ENCODE measurements at places on chromosomes 12 and 14. TPM values are rescaled to one million over a fixed set of nuclear protein-coding genes. Genes with fewer than 3 reads are reported as not detected.
A peak's percentile ranks its signal among the peaks of the same experiment; 100 is the strongest.

KLHDC1 gene
- total RNA-seq = 0.57 TPM

DNA sequence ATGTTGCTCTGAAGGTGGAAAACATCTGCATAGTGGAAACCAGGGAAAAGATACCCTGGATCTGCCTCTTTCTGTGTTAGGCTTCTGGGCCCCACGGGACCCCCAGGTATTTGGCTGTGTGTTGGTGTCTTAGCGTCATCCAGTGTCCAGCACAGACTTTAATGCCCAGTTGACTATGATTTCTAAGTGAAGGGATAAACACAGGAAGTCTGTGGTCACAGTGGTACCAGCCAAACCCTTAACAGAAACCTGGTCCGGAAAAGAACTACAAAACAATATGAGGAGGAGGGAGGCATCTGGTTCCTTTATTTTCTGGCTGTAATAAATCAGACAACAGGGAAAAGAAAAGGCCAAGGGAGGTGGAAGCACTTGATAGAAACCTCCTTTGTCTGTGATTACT is 56.4 kb downstream of the CMKLR1 start:
- H3K36me3 ChIP-seq = no peaks in the 10 kb centered on the region
- H3K27me3 ChIP-seq = peaks cover 16% of the 10 kb centered on the region
- no peak overlapping the region for H3K4me3 ChIP-seq
- no peaks in the 10 kb centered on the region for H3K4me1 ChIP-seq

GLI1 gene
- not detected for total RNA-seq

- H3K4me3 ChIP-seq = no peak overlapping the region
- H3K27me3 ChIP-seq = peaks cover 22% of the 10 kb centered on the region
- no peak overlapping the region for H3K27ac ChIP-seq
- H3K4me1 ChIP-seq = no peaks in the 10 kb centered on the region
- DNase-seq = no peak
These were observed 10.1 kb upstream of the OR9K2 start for GRCh38 chr12:55116152-55116551.

- no peak for DNase-seq
- peaks cover 54% of the 10 kb centered on the region for H3K4me1 ChIP-seq
- H3K4me3 ChIP-seq = no peak overlapping the region
- no peaks in the 10 kb centered on the region for H3K27me3 ChIP-seq
- H3K36me3 ChIP-seq = peaks cover 4% of the 10 kb centered on the region
- no peak overlapping the region for H3K27ac ChIP-seq
These were observed 32.6 kb downstream of the MLXIP start for GRCh38 chr12:122111089-122111641.

DNA sequence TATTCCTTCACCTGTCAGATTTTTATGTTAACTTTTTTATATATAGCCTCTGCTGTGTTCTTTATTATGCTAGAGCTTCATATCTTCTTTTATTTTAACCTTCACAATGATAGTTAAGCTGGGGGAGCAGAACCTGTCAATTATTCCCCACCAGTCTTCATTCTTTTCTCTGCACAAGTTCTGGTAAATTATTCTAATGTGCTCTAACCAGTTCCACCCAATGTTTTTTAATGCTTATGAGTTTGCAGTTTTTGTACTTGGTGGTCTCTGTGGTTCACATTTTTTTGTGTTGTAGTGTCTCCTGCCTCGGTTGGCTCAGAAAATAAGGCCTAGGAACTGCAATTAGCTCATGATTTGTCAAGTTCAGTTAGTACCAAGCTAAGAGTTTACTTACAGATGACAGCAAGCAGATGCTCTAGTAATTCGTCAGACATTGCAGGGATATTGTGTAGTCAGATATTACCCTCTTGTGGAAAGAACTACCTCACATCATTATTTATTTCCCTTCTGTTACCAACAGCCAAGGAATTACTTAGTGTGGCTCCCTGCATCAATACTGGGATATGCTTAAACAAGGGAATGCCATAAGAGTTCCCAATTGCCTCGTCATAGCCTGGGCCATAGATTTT is 14.5 kb downstream of the DYRK2 start:
- H3K4me1 ChIP-seq = peaks cover 63% of the 10 kb centered on the region
- no peak for DNase-seq
- no peaks in the 10 kb centered on the region for H3K27me3 ChIP-seq
- peaks cover 15% of the 10 kb centered on the region for H3K36me3 ChIP-seq
- no peak overlapping the region for H3K27ac ChIP-seq

GRCh38 chr14:72608391-72609204 is 285.3 kb downstream of the DPF3 start:
- H3K4me1 ChIP-seq = no peaks in the 10 kb centered on the region
- H3K4me3 ChIP-seq = no peak overlapping the region
- DNase-seq = no peak
- H3K27me3 ChIP-seq = no peaks in the 10 kb centered on the region
- H3K36me3 ChIP-seq = no peaks in the 10 kb centered on the region
- no peak overlapping the region for H3K27ac ChIP-seq

- H3K27me3 ChIP-seq = no peaks in the 10 kb centered on the region
- H3K4me1 ChIP-seq = peaks cover 26% of the 10 kb centered on the region
- no peaks in the 10 kb centered on the region for H3K36me3 ChIP-seq
- no peak for DNase-seq
- peak overlapping the region; percentile 80 for H3K27ac ChIP-seq
These were observed 56.0 kb downstream of the FOS start for GRCh38 chr14:75334549-75335051.

DNA sequence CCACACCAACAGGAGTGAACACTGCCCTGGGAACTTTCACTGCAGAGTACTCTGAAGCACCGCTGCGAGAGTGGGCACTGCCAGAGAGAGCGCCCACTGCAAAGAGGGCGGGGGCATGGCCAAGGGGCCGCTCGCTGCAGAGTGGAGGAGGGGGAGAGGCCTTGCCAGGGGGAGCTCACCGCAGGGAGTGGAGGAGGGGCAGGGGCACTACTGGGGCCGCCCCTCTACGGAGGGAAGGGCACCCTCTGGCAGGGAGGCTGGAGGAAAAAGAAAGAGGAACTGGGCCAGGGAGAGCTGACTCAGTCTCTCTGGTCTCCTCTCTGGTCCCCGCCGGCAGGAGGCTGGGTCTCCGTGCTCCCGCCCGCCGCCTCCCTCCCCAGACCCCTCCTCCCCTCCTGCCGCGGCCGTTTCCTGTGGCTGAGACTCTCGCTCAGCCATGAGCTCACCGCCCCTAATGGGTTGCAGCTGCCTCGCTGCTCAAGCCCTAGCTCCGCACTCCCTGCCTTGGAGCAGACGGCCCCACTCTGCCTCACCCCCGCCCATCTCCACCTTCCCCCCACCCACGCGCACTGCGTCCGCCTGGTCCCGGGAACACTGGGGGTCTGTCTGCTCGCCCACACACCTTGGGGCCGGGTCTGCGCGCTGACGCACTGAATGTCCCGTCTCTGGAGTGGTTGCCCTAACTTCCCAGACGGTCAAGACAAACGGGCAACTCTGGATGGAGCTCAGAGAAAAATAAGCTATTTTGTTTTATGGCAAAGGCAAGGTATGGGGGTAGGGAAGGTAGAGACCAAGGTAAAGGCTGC is 1.3 kb downstream of the ARHGEF40 start:
- H3K36me3 ChIP-seq = no peaks in the 10 kb centered on the region
- H3K4me1 ChIP-seq = peaks cover 29% of the 10 kb centered on the region
- peaks cover 55% of the 10 kb centered on the region for H3K27me3 ChIP-seq
- peak; percentile 84 for DNase-seq
- H3K4me3 ChIP-seq = peak overlapping the region; percentile 65
- no peak overlapping the region for H3K27ac ChIP-seq

GRCh38 chr14:100083706-100084105 is 18.5 kb downstream of the EVL start:
- H3K4me1 ChIP-seq = peaks cover 93% of the 10 kb centered on the region
- peak overlapping the region; percentile 69 for H3K4me3 ChIP-seq
- no peak for DNase-seq
- no peaks in the 10 kb centered on the region for H3K27me3 ChIP-seq
- peaks cover 48% of the 10 kb centered on the region for H3K36me3 ChIP-seq

AMDHD1 gene
- 0.52 TPM for total RNA-seq

DNA sequence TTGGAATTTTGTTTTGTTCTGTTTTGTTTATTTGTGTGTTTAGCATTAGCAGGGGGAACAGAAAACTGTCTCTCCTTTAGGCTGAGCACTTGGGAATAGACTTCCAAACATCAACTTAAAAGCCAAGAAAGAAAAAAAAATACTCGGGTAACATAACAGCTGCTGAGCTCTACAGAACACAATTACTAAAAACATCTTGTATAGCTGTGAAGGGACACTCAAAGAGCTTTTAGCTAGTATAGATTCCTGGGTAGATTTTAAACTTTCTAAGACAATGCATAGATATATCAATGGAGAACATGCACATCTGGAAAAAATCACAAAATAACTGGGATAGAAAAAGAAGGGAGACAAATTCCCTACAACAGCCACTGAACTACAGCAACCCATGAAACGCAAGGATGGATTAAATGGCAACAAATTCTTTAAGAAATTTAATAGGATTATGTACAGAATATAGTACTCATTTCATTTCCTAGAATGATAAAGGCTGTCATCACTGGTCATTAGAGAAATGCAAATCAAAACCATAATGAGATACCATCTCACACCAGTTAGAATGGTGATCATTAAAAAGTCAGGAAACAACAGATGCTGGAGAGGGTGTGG is 174.3 kb upstream of the KRR1 start:
- no peak overlapping the region for H3K27ac ChIP-seq
- H3K4me3 ChIP-seq = no peak overlapping the region
- H3K27me3 ChIP-seq = peaks cover 7% of the 10 kb centered on the region
- H3K36me3 ChIP-seq = no peaks in the 10 kb centered on the region
- DNase-seq = no peak

GRCh38 chr12:125157177-125157576 is 91.9 kb downstream of the AACS start:
- H3K4me1 ChIP-seq = no peaks in the 10 kb centered on the region
- no peak for DNase-seq
- no peaks in the 10 kb centered on the region for H3K36me3 ChIP-seq
- no peak overlapping the region for H3K4me3 ChIP-seq

GRCh38 chr12:126545411-126545810 is 1480.2 kb downstream of the AACS start:
- no peak for DNase-seq
- no peak overlapping the region for H3K4me3 ChIP-seq

LIN7A gene
- total RNA-seq = not detected

MED13L gene
- 42.4 TPM for total RNA-seq

DNA sequence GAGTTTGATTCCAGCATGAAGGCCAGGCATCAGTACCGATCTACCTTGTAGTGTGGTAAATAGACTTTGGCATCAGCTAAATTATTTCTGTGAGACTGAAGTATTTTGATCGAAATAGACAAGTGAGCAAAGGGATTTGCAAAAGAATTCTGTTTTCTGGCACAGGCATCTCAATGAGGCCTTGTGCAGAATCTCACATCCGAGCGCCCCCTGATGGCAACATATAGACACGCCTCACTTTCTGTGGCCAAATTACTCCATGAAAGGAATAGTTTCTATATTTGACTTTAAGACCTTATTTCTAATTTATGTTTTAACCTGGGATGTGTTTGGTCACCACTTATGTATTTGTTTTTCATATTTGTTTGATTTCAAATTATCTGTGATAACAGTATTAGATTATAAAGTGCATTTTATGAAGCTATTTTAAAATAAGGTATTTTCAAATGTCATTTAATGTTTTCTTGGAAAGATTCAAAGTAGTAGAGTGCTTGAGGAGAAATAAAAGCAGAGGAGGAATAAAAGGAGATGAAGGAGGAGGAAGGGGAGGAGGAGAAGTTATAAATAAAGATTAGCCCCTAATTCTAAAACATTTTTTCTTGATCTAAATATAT is 731.9 kb downstream of the NRXN3 start:
- no peaks in the 10 kb centered on the region for H3K4me1 ChIP-seq
- DNase-seq = peak; percentile 15
- no peaks in the 10 kb centered on the region for H3K27me3 ChIP-seq
- no peaks in the 10 kb centered on the region for H3K36me3 ChIP-seq
- no peak overlapping the region for H3K27ac ChIP-seq

PRH1 gene
- total RNA-seq = 7.4 TPM

PPP2R3C gene
- 44.5 TPM for total RNA-seq

DNA sequence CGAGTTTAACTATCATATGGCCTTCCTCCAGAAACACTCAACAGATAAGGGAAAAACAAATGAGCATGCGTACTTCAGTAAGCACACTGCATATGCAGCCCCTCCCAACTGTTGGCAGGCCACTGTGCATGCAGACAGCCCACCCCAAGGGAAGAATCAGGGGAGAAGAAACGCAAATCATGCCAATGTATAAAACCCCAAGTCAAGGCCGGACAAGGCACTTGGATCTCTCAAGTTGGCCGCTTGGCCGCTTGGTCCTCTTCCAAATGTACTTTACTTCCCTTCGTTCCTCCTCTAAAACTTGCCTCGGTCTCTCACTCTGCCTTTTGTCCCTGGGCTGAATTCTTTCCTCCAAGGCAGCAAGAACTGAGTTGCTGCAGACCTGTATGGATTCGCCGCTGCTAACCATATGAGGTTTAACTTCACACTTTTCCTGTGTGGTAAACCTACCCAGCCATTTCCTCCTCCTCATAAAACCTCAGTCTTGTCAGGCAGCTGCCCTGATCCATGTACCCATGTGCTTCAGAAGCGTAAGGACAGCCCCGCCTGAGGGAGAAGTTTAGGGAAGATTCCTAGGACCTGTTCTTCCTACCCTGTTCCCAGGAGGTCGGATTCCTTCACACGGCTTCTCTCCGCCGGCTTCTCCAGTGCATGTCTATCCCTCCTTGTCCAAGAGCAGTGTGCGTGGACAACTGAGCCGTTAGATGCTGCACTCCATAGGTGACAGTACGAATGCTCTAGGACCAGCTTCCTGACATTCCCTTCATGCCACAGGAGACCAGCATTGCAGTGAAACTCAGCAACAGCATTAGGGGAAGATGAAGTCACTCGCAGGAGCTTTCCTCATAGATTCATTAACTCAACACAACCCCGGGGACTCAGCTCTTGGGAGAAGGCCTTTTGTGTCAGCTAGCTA is 188.0 kb downstream of the MON2 start:
- peaks cover 8% of the 10 kb centered on the region for H3K27me3 ChIP-seq
- no peak overlapping the region for H3K27ac ChIP-seq
- H3K4me3 ChIP-seq = no peak overlapping the region
- H3K36me3 ChIP-seq = no peaks in the 10 kb centered on the region

DNA sequence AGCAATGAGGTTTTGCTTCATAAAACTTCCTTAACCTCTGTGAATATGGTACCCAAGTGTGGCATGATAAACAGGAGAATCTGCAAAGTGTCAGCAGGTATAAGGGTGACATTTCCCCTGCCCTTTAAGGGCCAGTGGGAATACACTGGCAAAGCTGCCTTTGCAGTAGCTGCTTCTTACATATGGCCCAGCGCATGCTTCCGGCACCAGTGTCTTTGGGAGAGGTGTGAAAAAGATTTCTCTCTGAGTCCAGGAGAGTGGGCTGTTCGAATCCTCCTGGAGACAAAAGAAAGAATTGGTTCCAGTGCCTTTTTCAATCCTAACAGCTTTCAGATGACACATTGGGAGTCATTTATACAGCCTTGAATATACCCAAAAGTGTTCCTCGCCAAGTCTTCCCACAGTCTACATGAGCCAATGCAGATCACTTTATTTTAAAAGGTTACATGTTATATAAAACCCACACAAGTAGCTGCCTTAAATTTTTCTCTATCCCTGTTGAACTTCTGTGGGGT is 437.7 kb downstream of the PRKD1 start:
- H3K27ac ChIP-seq = no peak overlapping the region
- no peak for DNase-seq
- no peaks in the 10 kb centered on the region for H3K36me3 ChIP-seq

UNC79 gene
- 0.02 TPM for total RNA-seq

GRCh38 chr14:61280092-61280525 is 1.0 kb downstream of the TMEM30B start:
- peak; percentile 58 for DNase-seq
- peak overlapping the region; percentile 88 for H3K4me3 ChIP-seq
- peaks cover 24% of the 10 kb centered on the region for H3K4me1 ChIP-seq
- no peaks in the 10 kb centered on the region for H3K36me3 ChIP-seq
- peak overlapping the region; percentile 64 for H3K27ac ChIP-seq

GRCh38 chr14:93912782-93913181 is 14.4 kb upstream of the FAM181A start:
- peaks cover 3% of the 10 kb centered on the region for H3K4me1 ChIP-seq
- no peak overlapping the region for H3K27ac ChIP-seq
- no peak for DNase-seq
- H3K27me3 ChIP-seq = no peaks in the 10 kb centered on the region
- no peak overlapping the region for H3K4me3 ChIP-seq
- H3K36me3 ChIP-seq = no peaks in the 10 kb centered on the region
